ENCODE measurements at places on chromosomes 7 and 10. TPM values are rescaled to one million over a fixed set of nuclear protein-coding genes. Genes with fewer than 3 reads are reported as not detected.

DNA sequence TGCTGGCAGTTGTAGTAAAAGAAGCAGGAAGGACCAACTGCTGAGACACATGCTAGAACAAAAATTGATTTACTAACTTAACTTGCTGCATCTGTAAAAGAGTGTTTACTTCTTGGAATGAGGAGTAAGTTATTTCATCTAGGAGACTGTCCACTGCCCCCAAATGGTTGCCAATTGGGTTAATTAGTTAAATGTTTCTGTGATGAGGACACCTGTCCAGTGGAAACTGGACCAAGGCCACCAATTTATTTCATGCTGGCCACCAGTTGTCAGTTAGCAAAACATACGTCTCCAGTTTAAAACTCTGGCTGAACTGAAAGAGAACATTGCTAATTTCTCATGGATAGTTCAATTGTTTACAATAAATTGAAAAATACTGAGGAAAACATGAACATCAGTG, 191.7 kb downstream of the PPP1R9A start:
- no peaks in the 10 kb centered on the region for H3K36me3 ChIP-seq
- no peak overlapping the region for H3K4me3 ChIP-seq
- no peaks in the 10 kb centered on the region for H3K27me3 ChIP-seq

GRCh38 chr7:32154797-32155196, 84.6 kb upstream of the PDE1C start:
- H3K27me3 ChIP-seq, result no peaks in the 10 kb centered on the region
- DNase-seq, result no peak
- H3K4me1 ChIP-seq, result no peaks in the 10 kb centered on the region
- H3K27ac ChIP-seq, result no peak overlapping the region

Gene ADRB1
- total RNA-seq, result 2.3 TPM

DNA sequence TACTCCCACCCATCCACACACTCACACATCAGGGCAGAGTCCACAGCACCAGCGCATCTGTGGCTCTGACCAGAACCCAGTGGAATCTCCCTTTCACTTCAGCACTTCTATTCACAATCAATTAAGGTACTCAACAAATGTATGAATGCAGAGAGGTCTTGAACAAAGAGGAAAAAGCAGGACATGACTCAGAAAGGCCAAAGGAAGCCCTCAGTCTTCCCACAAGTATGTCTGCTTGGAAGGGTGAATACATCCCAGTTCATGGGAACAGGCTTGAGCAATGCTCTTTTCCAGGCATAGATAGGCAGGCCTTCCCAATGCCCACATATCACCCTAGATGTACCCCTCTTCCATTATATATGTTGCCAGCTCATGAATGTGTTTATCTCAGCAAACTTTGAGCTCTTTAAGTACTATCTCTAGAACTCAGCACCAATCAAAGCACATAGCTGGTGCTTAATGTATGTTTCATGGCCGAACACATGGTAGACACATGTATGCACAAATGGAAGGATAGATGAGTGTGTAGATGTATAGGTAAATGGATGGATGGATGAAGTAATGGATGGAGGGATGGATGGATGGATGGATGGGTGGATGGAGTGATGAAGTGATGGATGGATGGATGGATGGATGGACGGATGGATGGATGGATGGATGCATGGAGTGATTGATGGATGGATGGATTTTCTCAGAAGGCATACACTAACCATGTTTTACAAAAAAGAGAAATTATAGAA, 507.6 kb downstream of the GRID1 start:
- H3K27me3 ChIP-seq, result no peaks in the 10 kb centered on the region
- H3K27ac ChIP-seq, result no peak overlapping the region
- no peak overlapping the region for H3K4me3 ChIP-seq
- no peaks in the 10 kb centered on the region for H3K36me3 ChIP-seq
- DNase-seq, result no peak
- H3K4me1 ChIP-seq, result peaks cover 11% of the 10 kb centered on the region

- no peaks in the 10 kb centered on the region for H3K36me3 ChIP-seq
- H3K4me1 ChIP-seq, result peaks cover 2% of the 10 kb centered on the region
- no peak for DNase-seq
- no peak overlapping the region for H3K27ac ChIP-seq
Observed at GRCh38 chr10:49798275-49798674, 36.2 kb upstream of the OGDHL start.

DNA sequence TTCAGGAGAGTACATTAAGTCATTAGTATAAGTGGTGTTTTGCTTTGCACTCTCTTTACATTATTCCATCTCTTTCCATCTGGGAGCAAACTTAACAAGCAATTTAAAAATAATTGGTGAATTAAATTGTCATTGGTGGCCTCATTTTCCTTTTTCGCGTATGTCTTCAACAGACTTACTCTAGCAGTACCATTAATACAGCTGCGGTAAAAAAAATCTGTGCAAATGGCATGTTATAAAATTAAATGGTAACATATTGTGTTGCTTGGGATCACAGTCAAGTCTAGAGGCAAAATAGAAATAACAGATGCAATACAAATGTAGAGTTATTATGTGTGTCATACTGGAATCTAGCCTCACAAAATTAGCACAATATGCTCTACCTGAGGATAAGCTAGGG, 322.4 kb downstream of the PCDH15 start:
- H3K36me3 ChIP-seq, result no peaks in the 10 kb centered on the region
- H3K4me3 ChIP-seq, result no peak overlapping the region
- no peak for DNase-seq
- H3K4me1 ChIP-seq, result no peaks in the 10 kb centered on the region
- H3K27ac ChIP-seq, result no peak overlapping the region
- H3K27me3 ChIP-seq, result no peaks in the 10 kb centered on the region

- H3K27me3 ChIP-seq, result no peaks in the 10 kb centered on the region
- H3K4me3 ChIP-seq, result no peak overlapping the region
- no peak overlapping the region for H3K27ac ChIP-seq
- no peak for DNase-seq
- 0 out of 2 replicates have a peak, but pooled peaks cover 3% of the 10 kb centered on the region for H3K4me1 ChIP-seq
Observed at GRCh38 chr10:49484486-49485235, 54.3 kb downstream of the ERCC6 start.

DNA sequence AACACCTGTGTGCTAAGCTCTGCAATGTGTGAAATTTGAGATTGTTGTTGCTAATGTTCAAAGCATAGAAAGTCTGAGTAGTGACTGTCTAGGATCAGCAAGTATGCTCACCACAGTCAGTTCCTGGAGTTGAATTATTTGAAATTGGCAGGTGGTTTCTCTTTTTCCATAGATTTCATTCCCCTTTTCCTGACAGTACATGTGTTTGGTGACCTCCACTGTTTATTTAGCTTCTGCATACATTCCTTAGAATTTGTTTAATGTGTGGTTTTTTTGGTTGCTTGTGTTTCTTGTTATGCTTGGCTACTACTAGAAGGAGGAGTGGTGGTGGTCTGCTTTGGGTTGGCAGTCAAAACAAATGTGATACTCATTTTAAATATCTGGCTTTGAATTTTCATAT, 52.3 kb downstream of the FOXP2 start:
- no peaks in the 10 kb centered on the region for H3K4me1 ChIP-seq
- H3K27ac ChIP-seq, result no peak overlapping the region
- H3K4me3 ChIP-seq, result no peak overlapping the region
- H3K27me3 ChIP-seq, result no peaks in the 10 kb centered on the region
- H3K36me3 ChIP-seq, result no peaks in the 10 kb centered on the region

GRCh38 chr10:132593900-132594876, 56.6 kb downstream of the INPP5A start:
- no peaks in the 10 kb centered on the region for H3K27me3 ChIP-seq
- peak overlapping the region; percentile 58 for H3K27ac ChIP-seq
- DNase-seq, result no peak

- no peaks in the 10 kb centered on the region for H3K27me3 ChIP-seq
- no peak overlapping the region for H3K4me3 ChIP-seq
- H3K27ac ChIP-seq, result no peak overlapping the region
Observed at GRCh38 chr7:55490099-55490498, 82.2 kb downstream of the VOPP1 start.

Gene AMZ1
- 0.11 TPM for total RNA-seq

- H3K27me3 ChIP-seq, result no peaks in the 10 kb centered on the region
- DNase-seq, result no peak
- H3K4me3 ChIP-seq, result no peak overlapping the region
- H3K4me1 ChIP-seq, result no peaks in the 10 kb centered on the region
- no peaks in the 10 kb centered on the region for H3K36me3 ChIP-seq
Observed at GRCh38 chr10:133122171-133122935, 34.6 kb downstream of the ADGRA1 start.

DNA sequence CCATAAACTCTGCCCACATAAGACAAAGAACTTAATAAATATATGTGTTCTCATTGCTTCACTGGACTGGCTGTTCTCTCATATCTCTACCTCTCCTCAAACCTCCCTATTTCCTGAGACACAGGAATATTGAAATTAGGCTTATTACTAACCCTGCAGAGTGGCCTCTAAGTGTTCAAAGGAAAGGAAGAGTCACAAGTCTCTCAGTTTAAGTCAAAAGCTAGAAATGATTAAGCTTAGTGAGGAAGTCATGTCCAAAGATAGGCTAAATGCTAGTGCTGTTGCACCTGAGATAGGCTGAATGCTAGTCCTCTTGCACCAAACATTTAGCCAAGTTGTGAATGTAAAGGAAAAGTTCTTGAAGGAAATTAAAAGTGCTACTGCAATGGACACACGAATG, 41.1 kb downstream of the GNAI1 start:
- no peaks in the 10 kb centered on the region for H3K4me1 ChIP-seq
- H3K27me3 ChIP-seq, result no peaks in the 10 kb centered on the region
- H3K4me3 ChIP-seq, result no peak overlapping the region
- no peak overlapping the region for H3K27ac ChIP-seq
- H3K36me3 ChIP-seq, result no peaks in the 10 kb centered on the region
- no peak for DNase-seq

Gene C10orf90
- total RNA-seq, result not detected

DNA sequence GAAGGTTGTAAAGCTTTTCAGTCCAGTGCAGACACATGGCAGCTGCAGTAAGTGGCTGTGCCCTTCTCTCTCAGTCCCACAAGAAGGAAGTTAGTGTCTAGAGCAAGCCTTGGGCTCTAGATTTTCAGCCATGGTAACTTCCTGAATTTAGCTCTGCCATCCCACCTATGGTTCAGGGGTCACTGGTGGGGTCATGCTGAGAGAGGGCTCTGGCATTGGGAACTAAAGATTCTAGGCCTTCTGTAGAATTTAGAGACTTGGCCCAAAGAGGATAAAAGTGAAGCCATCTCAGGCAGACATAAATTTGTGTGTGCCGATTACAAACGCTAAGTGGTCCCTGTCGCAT, 113.5 kb downstream of the COL13A1 start:
- DNase-seq, result no peak
- H3K27me3 ChIP-seq, result peaks cover 5% of the 10 kb centered on the region
- H3K36me3 ChIP-seq, result no peaks in the 10 kb centered on the region
- H3K27ac ChIP-seq, result no peak overlapping the region
- H3K4me3 ChIP-seq, result no peak overlapping the region

DNA sequence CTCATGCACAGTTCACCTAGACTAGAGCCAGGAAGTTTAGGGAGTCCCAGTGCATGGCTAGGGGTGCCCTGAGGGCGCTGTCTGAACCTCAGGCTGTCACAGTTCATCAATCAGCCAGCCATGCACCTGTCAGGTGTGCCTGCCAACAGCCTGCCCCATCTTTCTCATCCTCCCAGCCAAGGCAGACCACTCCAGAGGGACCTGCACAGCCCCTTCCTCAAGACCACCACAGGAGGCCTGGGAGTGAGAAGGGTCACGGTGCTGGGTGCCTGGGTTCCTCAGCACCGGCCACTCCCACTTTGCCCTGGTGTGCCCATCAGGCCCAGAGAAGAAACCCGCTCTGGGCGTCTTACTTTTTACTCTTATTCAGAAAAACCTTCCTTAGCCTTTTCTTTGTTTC, 8.4 kb downstream of the ATP6V1F start:
- no peak overlapping the region for H3K27ac ChIP-seq
- no peaks in the 10 kb centered on the region for H3K36me3 ChIP-seq
- DNase-seq, result no peak

DNA sequence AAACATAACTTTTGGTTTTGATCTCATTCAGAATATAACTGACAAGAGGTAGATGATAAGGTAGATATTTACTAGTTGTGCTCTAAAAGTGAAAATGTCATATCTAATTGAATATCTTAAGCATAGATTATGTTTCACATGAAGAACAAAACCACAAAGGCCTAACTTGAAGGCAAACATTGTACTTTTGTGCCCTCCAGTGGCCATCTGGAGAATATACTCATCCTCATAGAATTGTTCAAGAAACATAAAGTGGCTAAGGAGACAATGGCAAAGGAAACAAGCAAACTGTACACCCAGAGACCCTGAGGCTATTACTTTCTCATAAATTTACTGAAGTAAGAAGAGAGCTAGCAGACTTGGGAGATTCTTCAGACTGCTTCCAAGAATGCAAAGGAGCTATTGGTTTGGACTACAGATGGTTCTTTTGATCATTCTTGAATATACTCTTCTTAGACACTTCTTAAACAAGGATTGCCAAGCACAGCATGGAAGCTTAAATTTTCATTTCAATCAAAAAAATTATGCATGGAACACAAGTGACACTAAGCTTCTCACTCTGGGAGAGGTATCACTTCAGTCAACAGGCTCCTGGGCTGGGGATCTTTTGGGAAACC, 98.2 kb upstream of the DKK1 start:
- no peaks in the 10 kb centered on the region for H3K27me3 ChIP-seq
- no peak overlapping the region for H3K27ac ChIP-seq
- no peaks in the 10 kb centered on the region for H3K36me3 ChIP-seq
- H3K4me1 ChIP-seq, result peaks cover 14% of the 10 kb centered on the region
- peak; percentile 62 for DNase-seq

DNA sequence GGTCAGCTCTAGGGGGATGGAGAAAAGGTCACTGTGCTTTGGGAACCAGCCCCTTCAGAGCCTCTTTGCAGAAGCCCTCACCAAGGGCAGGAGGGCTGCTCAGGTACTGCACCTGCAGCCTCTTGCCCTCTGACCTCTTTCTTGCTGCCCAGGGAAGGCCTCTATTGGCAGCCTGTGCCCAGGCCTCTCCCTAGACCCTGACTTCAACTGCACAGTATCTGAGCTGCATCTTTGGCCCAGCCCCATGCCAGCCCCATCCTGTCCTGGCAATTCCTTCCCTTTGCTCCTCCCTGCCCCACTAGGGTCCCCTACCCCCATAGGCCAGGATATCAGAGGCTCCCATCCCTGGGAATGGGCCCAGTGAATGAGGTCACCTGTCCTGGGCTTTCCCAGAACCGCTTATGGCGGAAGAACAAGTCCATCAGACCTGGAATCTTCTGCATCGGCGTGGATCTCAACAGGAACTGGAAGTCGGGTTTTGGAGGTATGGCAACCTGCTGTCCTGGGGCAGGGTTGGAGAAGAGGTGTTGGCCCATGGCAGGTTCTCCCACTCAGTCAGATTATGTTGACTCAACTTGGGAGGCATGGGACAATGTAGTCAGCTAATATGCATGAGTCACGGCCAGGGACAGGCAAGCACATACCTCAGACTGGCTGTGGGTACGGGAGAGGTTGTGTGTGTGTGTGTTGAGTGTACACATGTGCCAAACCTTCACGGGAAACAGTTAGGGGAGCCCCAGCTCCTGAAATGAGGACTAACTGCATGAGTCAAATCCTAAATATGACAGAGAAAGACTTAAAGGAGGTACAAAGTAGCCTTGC, 17.1 kb upstream of the CPA1 start:
- H3K36me3 ChIP-seq, result no peaks in the 10 kb centered on the region
- DNase-seq, result no peak
- peaks cover 16% of the 10 kb centered on the region for H3K4me1 ChIP-seq
- no peak overlapping the region for H3K27ac ChIP-seq
- no peak overlapping the region for H3K4me3 ChIP-seq

Gene RBM20
- 0.36 TPM for total RNA-seq
